Epithelial cell of proximal tubule (primary cell): ENCODE measurements at places on chromosomes 13 and 19.
A peak's percentile ranks its signal among the peaks of the same experiment; 100 is the strongest.

DNA sequence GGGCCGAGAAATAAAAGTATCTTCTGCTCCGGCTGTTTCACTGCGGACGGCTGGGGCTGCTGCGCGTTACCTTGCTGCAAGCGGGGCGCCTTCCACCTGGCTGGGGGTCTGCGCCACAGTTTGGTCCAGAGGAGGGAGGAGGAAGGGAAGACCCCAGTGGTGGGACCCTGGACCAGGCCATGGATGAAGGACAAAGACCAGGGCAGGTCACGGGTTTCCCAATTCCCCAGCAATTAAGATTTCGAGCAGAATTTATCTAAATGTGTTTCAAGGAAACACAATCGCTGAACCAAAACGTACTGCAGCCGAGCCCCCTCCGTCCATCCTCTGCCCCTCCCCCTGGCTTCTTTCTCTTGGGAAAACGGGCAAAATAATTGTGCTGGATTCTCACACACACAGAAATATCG lies 2.9 kb downstream of the SOX1 start:
- DNase-seq: no peak

DNA sequence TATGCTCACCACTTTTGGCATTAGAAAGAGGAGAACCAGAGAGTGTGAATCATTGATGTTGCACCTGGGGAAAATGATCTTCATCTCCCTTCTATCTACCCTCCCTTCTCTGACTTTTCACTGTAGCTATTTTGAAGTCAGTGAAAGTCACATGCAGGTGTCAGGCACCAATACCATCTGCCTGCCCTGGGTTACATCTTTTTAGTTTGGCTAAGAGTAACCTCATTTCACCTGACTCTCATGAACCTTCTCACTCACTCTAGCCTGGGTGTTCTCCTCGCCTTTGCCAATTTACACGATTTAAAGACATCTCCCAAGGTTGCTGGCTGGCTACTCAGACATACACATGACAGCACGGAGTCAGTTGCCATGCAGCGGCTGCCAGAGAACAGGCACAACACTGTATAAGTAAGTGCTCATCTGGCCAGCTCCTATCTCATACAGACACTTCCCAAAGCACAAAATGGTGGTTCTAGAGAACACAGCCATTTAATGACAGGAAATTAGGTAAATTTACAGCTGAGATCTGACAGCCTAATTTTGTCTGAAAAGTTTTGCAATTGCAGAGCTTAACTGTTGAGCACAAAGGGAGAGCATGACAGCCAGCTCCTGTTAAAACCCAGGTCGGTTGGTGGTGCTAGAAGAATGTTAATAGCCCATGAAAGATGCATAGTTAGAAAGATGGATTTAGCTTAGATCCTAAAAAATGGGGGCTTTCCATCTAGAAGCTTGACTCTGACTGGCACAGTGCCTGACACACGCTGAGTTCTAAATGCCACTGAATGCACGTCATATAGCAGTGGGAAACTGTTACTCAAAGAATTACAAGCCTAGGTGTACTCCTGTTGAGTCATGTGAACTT lies 32.5 kb downstream of the LCP1 start:
- no peak for DNase-seq

- DNase-seq: no peak
Measured at GRCh38 chr19:3149526-3150505, 14.0 kb downstream of the GNA15 start.

GRCh38 chr13:24512197-24512907 lies at the start of gene PARP4:
Gene PARP4 (minus strand): TSS chr13:24512778. CDS start chr13:24503776, 9,002 bp downstream.
- DNase-seq: peak; percentile 95

- no peak for DNase-seq
Measured at GRCh38 chr19:1003283-1003682, 3.1 kb downstream of the GRIN3B start.

DNA sequence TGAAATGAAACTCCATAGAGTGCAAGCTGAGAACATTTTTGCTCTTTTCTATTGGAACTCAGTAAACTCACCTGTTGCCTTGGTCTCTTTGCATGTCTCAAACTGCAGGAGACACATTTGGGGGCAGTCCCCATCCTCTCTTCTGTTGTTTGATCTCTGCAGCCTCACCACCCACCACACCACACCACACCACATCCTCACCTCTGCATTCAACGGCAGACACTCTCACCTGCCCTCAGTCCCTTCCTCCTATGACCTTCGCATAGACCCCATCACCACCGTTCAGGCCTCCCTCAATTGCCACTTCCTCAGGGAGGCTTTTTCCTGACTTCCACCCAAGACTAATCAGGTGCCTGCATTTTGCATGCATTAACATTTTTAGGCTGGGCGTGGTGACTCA lies 14.4 kb upstream of the TPM4 start:
- no peak for DNase-seq

- no peak for DNase-seq
Measured at GRCh38 chr13:49265822-49266221, 18.1 kb downstream of the CDADC1 start.

GRCh38 chr13:94902722-94903407 lies 190.5 kb upstream of the SOX21 start:
- DNase-seq: no peak

GRCh38 chr13:51101636-51102235 lies 9.3 kb downstream of the C13orf42 start:
- no peak for DNase-seq

GRCh38 chr13:39417131-39417530 lies 185.9 kb downstream of the LHFPL6 start:
- no peak for DNase-seq

DNA sequence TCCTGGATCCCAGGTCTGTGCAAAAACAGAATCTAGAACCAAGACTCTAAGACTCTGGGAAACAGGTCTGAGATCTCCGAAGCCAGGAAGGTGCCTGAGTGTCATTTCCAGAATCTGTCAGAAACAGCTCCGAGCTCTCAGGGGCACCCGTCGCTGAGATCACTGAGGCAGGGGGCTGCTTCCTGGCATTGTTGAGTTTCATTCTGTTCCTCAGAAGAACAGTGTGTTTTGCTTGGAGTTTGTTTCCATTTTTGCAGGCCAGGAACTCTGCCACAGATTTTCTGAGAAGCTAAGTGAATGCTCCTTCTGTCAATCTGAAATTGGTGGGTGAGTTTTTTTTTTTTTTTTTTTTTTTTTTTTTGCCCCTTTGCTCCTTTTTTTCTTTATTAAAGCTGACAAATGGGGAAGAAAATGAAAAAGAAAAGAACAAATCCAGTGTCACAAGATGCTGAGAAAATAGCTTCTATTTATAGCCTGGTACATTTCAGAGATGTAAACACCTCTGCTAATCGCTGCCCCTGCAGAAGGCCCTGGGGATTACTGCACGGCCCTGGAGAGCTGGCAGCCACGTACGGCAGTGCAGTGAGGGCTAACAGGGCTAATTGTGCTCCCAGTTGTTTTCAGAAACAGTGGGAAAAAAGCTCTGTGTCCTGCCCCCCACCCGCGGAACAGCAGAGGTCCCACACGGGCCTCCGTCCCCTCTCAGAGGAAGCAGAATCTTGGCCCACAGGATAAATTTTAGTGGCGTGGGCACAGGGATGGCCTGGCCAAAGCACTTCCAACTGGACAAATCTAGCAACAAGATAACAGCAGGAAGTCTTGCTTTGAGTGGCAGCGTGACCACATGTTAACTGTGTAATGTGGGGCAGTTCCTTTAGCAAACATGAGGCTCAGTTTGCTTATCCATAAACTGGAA lies 237.6 kb upstream of the IRS2 start:
- DNase-seq: no peak

DNA sequence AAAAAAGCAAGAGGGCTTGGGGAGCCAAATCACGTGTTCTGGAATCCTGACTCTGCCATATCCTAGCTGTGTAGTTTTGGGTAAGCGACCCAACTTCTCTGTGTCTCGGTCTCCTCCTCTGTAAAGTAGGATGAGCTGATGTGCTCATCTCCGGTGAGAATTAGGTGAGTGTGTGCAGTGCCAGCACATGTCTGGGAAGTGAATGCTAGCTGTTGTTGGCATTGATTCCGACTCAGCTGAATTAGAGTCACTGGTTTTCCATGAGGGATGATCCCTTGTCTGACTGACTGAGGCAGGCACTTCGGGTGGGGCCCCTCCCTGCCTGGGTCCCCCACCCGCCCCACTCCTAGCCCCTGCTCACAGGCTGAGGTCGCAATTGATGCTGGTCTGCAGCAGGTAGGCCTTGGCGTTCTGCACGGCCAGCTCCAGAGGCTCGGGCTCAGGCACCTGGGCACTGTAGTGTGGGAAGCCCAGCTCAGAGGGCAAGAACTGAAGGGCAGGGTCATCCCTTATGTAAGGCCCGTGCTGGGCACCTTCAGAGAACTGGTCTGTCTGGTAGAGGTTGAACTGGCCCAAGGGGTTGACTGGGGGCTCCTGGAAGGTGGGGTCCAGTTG lies 835 bp downstream of the RSPH6A start:
- no peak for DNase-seq

DNA sequence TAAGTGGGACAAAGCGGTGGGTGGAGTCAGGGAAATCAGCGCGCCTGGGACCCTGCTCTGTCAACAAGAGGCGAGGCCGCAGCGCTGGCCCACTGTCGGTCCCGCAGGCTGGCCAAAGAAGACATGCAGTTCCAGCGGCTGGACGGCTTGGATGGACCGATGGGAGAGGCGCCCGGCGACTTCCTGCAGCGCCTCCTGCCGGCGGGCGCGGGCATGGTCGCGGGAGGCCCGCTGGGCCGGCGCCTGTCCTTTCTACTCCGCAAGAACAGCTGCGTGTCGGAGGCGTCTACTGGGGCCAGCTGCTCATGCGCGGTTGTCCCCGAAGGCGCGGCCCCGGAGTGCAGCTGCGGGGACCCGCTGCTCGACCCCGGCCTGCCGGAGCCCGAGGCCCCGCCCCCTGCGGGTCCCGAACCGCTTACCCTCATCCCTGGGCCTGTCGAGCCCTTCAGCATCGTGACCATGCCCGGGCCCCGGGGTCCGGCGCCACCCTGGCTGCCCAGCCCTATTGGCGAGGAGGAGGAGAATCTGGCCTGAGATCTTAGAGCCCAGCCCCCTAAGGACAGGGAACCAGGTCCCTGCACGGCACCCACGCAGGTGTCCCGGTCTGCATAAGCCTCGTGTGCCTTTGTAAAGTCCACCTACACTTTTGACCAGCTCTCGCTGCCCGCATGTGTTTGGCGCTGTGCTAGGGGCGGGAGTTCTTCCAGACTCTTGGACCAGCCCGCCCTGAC lies 6.1 kb downstream of the BEST2 start:
- no peak for DNase-seq

GRCh38 chr19:10706990-10707389 lies 5.8 kb downstream of the QTRT1 start:
- no peak for DNase-seq

GRCh38 chr19:19489804-19490204 lies 25.5 kb downstream of the TSSK6 start:
- DNase-seq: no peak

DNA sequence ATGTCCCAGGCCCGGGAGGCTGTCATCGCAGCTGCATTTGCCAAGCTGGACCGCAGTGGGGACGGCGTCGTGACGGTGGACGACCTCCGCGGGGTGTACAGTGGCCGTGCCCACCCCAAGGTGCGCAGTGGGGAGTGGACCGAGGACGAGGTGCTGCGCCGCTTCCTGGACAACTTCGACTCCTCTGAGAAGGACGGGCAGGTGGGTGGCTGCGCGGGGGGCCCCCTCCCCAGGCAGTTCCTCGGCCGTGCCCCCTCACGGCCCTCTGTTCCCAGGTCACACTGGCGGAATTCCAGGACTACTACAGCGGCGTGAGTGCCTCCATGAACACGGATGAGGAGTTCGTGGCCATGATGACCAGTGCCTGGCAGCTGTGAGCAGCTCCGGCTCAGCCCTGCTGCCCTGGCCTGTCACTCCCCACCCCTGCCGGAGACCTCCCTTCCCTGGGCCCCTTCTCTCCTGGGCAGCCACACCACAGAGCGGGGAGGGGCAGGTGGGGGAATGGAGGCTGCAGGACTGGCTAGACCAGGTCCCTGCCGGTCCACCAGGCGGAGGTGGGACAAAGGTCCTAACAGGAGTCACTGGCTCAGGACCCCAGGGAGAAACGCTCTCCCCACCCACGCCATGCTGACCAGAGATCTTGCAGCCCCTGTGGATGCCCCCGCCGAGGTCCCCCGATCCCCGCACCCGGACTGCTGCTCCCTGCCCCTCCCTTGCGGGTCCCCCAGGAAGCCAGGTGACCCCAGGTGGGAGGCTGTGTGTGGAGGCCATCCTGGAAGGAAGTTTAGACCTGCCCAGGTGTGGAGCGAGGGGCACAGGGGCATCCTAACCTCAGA lies 1.1 kb downstream of the CAPS start:
- no peak for DNase-seq

DNA sequence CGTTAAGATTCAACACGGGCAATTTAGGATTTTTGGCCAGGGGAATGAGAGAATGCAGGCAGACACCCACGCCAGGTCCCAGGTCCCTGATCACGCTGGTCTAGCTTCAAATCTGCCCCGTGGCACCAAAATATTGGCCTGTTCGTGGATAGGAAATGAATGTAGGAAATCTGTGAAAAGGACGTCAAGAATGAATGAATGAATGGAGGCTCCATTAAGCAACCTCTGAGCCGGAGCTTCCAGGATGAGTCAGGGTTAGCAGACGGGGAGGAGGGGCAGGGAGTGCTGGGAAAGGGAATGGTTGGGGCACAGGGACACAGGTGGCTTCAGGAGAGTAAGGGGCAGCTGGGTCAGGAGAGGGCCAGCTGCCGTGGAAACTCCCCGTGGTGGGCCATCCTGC lies 4.2 kb downstream of the SULT2B1 start:
- DNase-seq: no peak

GRCh38 chr13:63938851-63939250 lies 2523.2 kb upstream of the PCDH20 start:
- DNase-seq: no peak

- peak; percentile 89 for DNase-seq
Measured at GRCh38 chr19:55216461-55217198, 7.3 kb upstream of the PTPRH start.

DNA sequence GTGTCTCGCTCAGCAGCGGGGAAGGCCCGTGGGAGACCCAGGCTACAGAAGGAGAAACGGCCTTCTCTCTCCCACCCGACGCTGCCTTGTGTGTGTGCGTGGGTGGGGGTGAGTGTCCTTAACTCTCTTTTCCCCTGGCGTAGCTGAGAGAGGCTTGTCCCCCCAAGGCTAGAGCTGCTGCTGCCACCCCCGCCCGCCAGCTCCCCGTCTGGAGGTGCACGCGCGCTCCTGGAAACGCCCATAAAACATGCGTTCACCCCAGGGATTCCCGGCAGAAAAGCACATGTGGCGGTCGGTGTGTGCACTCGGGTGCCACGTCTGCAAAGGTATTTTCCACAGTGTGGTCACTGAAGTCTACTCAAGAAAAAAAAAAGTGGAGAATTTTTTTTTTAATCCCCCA lies 36.1 kb downstream of the GADD45B start:
- no peak for DNase-seq

DNA sequence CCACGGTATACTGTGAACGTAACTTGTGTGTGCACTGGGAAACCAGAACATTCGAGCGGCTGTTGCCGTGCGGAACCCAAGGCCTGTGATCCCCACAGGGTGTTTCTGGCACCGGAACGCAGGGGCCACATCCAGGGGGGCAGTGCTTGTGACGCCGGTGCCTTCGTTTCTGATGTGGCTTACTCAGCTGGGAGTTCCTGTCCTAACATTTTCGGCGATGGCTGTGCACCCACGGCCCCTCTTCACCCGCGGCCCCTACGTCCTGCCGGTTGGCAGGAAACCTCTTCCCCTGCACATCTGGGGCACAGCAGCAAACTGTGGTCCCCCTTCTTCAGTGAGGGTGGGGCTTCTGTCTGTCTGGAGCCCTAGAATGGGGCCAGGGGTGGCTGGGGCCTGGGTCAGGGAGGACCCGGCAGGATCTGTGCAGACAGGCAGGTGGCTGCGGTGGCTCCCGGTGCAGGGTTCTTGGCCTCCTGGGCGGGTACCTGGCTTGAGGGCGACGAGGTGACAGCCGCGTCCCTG lies 26.2 kb downstream of the CSNK1G2 start:
- no peak for DNase-seq

GRCh38 chr19:55322204-55322885 lies 2.8 kb downstream of the TMEM150B start:
- DNase-seq: no peak

GRCh38 chr13:76668716-76669115 lies 217.5 kb downstream of the KCTD12 start:
- DNase-seq: no peak
